ENCODE measurements at places on chromosomes 3 and 15.
A peak's percentile ranks its signal among the peaks of the same experiment; 100 is the strongest.

- no peak for DNase-seq
Measured at GRCh38 chr3:43187836-43188479, 82.1 kb upstream of the POMGNT2 start.

- DNase-seq, result peak; percentile 37
Measured at GRCh38 chr3:149277331-149277813, 55.7 kb upstream of the CP start.

GRCh38 chr15:39641191-39641889, 60.5 kb downstream of the THBS1 start:
- no peak for DNase-seq

GRCh38 chr3:179020112-179020511, 51.5 kb downstream of the ZMAT3 start:
- peak; percentile 30 for DNase-seq

- DNase-seq, result no peak
Measured at GRCh38 chr3:78338405-78338804, 1298.5 kb downstream of the ROBO2 start.

DNA sequence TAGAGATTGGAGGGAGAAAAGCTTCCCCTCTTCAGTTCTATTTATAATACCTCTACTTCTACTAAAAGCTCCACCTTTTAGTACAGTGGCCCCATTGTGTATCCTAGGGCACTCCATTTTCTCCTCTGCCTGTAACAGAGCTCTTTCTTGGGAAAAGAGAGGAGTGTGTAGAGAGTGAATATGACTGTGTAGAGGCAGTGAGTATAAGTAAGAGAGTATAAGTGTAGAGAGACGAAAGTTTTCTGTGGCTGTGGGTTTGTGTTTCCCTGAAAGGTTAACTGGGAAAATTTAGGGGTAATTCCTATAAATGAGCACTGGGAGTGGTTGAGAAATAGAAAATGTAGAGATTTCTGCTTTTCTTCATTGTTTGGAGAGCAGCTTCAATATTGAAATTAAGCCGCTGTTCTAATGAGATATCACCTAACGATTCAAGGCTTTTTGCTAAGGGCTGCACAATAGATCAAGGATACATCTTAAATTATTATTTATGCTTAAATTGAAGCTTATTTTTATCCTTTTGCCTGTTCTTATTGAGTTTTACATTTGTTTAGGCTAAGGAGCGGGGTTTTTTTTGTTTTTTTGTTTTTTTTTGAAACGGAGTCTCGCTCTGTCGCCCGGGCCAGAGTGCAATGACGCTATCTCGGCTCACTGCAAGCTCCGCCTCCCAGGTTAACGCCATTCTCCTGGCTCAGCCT, 6.9 kb downstream of the IQGAP1 start:
- DNase-seq, result no peak

GRCh38 chr3:40793730-40794129, 269.0 kb downstream of the ZNF621 start:
- DNase-seq, result no peak

- DNase-seq, result no peak
Measured at GRCh38 chr3:154690413-154690812, 260.4 kb upstream of the GPR149 start.

GRCh38 chr3:4615750-4616149, 122.6 kb downstream of the ITPR1 start:
- no peak for DNase-seq
